ENCODE measurements at places on chromosomes 4 and X. TPM values are rescaled to one million over a fixed set of nuclear protein-coding genes. Genes with fewer than 3 reads are reported as not detected.

Gene KLB
- 0.41 TPM for polyA plus RNA-seq

Gene USP51
- polyA plus RNA-seq: 0.24 TPM

Gene HSFX1
- 1.4 TPM for polyA plus RNA-seq

Gene GATA1
- polyA plus RNA-seq: 0.09 TPM

Gene GALNT7
- polyA plus RNA-seq: 13.6 TPM

Gene SPANXA1
- polyA plus RNA-seq: not detected

Gene PRICKLE3
- polyA plus RNA-seq: 14.2 TPM

Gene ATP6AP2
- polyA plus RNA-seq: 50.9 TPM

Gene SASH3
- 2.8 TPM for polyA plus RNA-seq

Gene BMX
- polyA plus RNA-seq: 0.22 TPM

Gene CENPVL2
- polyA plus RNA-seq: not detected

Gene CFAP47
- not detected for polyA plus RNA-seq

Gene HTR2C
- not detected for polyA plus RNA-seq

Gene CXCL11
- polyA plus RNA-seq: 0.07 TPM

Gene SSX3
- not detected for polyA plus RNA-seq

Gene IRF2
- polyA plus RNA-seq: 10.9 TPM
